Lower lobe of right lung (tissue), 2 donors: ENCODE measurements at places on chromosomes 7 and 10. TPM values are rescaled to one million over a fixed set of nuclear protein-coding genes. Genes with fewer than 3 reads are reported as not detected.

NPSR1 gene
- total RNA-seq: not detected

DNA sequence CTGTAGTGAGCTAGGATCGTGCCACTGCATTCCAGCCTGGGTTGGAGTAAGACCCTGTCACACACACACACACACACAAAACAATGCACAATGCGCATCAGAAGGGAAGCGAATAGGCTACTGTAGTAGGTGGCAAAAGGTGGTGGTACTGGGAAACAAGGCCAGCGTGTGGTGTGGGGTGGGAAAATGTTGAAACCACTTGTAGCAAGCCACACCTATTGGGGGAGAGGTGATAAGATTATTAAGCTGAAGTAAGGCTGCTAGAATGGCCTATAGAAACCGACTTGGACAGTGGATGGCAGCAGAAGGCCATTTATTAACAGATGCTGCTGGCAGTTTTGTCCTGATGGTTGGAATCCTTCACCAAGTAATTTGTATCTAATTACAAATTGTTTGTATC lies 7.2 kb upstream of the CHCHD1 start:
- peaks cover 65% of the 10 kb centered on the region for H3K36me3 ChIP-seq
- no peaks in the 10 kb centered on the region for H3K27me3 ChIP-seq
- DNase-seq: no peak
- H3K4me1 ChIP-seq: peaks cover 42% of the 10 kb centered on the region
- H3K4me3 ChIP-seq: peak overlapping the region; percentile 94

DNA sequence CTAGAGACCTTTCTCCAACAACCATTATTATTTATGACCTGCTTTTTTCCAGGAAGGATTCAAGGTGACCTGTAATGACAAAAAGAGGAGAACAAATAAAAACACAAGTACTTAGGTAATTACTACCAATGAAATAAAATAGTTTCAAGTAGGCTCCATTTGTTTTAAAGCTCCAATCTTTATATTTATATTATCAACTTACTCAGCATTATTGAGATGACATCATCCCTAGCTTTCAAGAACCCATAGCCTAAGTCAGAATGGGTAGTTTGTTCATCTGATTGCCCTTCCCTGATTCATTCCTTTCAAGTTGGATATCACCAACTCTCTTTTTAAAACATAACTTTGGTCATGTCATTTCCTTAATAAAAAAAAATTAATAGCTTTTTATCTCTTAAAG lies 131.5 kb downstream of the GRM3 start:
- H3K27ac ChIP-seq: no peak overlapping the region
- no peak for DNase-seq
- H3K4me1 ChIP-seq: no peaks in the 10 kb centered on the region
- H3K4me3 ChIP-seq: no peak overlapping the region

- no peaks in the 10 kb centered on the region for H3K27me3 ChIP-seq
- no peak overlapping the region for H3K4me3 ChIP-seq
- no peak overlapping the region for H3K27ac ChIP-seq
- no peak for DNase-seq
- H3K4me1 ChIP-seq: no peaks in the 10 kb centered on the region
Observed at GRCh38 chr10:133455196-133455595, 1.5 kb downstream of the SCART1 start.

NACAD gene
- 2.5 TPM for total RNA-seq

NEUROD6 gene
- not detected for total RNA-seq

GRCh38 chr7:6279341-6279740 lies 6.9 kb upstream of the CYTH3 start:
- no peaks in the 10 kb centered on the region for H3K4me1 ChIP-seq
- no peak overlapping the region for H3K27ac ChIP-seq
- H3K36me3 ChIP-seq: no peaks in the 10 kb centered on the region

ADIRF gene
- total RNA-seq: 158 TPM

- H3K4me1 ChIP-seq: peaks cover 8% of the 10 kb centered on the region
- H3K36me3 ChIP-seq: no peaks in the 10 kb centered on the region
- peak overlapping the region; percentile 72 for H3K4me3 ChIP-seq
- H3K27ac ChIP-seq: no peak overlapping the region
- no peak for DNase-seq
- H3K27me3 ChIP-seq: no peaks in the 10 kb centered on the region
Observed at GRCh38 chr7:87933605-87933952, 472 bp upstream of the ADAM22 start.

DNA sequence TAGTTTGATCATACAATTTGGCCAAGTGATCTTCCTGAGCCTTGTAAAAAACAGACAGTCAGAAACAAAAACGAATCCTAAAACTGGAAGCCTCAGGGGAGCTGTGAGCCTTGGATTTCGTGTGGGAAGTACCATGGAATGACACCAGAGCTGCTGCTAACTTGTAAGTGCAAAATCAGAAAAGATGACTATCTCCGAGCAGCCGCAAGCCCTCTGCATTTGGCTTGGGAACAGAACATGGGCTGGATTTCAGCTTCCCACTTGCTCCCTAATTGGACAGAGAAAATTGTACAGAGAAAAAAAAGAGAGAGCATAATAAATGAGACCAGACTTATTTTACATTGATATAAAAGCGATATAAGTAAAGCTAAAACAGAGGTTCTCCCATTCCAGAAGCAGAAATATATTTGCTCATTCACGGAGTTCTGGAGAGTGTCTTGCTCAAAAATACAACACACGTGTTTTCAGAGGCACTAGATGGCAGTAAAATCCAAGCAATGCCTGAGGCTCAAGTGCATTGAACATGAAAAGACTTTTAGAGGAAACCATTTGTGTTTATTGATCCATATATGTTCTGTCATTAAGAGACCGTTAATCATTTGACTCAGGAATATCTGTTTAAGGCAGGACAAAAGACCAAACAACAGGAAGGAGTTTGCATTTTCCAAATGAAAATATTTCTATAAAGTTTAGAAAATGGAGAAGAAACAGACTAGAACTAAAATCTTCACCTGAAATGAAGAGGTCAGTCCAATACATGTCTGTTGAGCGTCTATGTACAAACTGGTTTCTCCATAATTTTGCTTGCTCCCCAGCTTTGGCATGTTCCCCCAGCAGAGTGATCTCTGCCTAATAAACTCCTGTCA lies 78.3 kb upstream of the SLC26A5 start:
- H3K4me1 ChIP-seq: no peaks in the 10 kb centered on the region
- no peaks in the 10 kb centered on the region for H3K36me3 ChIP-seq
- no peak overlapping the region for H3K27ac ChIP-seq
- no peak overlapping the region for H3K4me3 ChIP-seq

- no peak for DNase-seq
- H3K4me1 ChIP-seq: no peaks in the 10 kb centered on the region
- no peak overlapping the region for H3K4me3 ChIP-seq
Observed at GRCh38 chr10:49161411-49161997, 26.7 kb downstream of the TMEM273 start.

- H3K27ac ChIP-seq: no peak overlapping the region
- H3K27me3 ChIP-seq: no peaks in the 10 kb centered on the region
- H3K4me1 ChIP-seq: no peaks in the 10 kb centered on the region
- no peak overlapping the region for H3K4me3 ChIP-seq
Observed at GRCh38 chr10:128579901-128580300, 453.7 kb upstream of the MKI67 start.

CDK14 gene
- 58.6 TPM for total RNA-seq

DNA sequence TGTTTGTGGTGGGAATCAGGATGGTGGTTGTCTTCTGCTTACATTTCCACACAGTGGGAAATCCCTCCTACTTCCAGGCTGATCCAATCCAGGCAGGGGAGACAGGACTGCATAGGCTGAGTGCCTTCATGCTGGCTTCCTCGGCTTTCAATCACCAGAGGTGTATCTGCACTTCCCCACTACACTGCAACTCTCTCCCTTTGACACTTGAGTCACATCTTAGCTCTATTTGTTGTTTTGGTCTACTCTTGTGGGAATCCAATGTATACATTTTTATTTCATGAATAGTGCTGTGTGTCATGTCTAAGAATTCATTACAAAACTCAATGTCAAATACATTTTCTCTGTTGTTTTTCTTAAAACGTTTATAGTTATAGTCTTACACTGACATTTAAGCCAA lies 735.6 kb downstream of the XPNPEP1 start:
- H3K27me3 ChIP-seq: no peaks in the 10 kb centered on the region
- no peaks in the 10 kb centered on the region for H3K36me3 ChIP-seq
- H3K4me1 ChIP-seq: no peaks in the 10 kb centered on the region
- H3K4me3 ChIP-seq: no peak overlapping the region
- H3K27ac ChIP-seq: no peak overlapping the region
- no peak for DNase-seq

- peaks cover 72% of the 10 kb centered on the region for H3K4me1 ChIP-seq
- H3K4me3 ChIP-seq: peak within 1 kb of the TSS; percentile 60
- peaks cover 94% of the 10 kb centered on the region for H3K27me3 ChIP-seq
- peak; percentile 59 for DNase-seq
Observed at GRCh38 chr7:27151931-27152815, at the start of gene HOXA3. HOXA3 (minus strand) TSS chr7:27152583; CDS start chr7:27110640, 41,943 bp downstream.

- no peak overlapping the region for H3K27ac ChIP-seq
- DNase-seq: no peak
- H3K4me1 ChIP-seq: no peaks in the 10 kb centered on the region
- peaks cover 26% of the 10 kb centered on the region for H3K36me3 ChIP-seq
- no peak overlapping the region for H3K4me3 ChIP-seq
Observed at GRCh38 chr7:6623589-6624245, 8.3 kb downstream of the ZNF853 start.
